ENCODE measurements at places on chromosomes 1 and 21.

GRCh38 chr1:9346566-9346965 is 53.9 kb downstream of the SPSB1 start:
- no peak for DNase-seq

DNA sequence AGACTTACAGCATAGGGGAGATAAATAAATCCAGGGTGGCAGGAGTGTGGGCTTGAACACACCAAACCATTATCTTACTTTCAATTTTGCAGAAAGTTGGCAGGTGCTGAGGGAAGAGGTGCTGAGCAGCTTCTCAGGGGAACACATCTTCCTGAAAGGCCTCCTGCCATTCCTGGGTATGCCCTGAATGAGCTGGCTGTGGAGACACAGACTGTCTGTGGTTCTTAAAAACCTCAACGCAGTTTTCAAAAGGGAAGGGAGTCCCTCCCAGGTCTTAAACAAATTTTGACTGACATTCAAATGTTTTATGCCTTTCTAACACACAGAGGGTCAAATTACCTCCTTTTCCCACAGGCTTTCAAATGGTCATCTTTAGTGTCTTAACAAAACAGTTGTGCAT is 166.9 kb downstream of the TNFSF18 start:
- no peak for DNase-seq

DNA sequence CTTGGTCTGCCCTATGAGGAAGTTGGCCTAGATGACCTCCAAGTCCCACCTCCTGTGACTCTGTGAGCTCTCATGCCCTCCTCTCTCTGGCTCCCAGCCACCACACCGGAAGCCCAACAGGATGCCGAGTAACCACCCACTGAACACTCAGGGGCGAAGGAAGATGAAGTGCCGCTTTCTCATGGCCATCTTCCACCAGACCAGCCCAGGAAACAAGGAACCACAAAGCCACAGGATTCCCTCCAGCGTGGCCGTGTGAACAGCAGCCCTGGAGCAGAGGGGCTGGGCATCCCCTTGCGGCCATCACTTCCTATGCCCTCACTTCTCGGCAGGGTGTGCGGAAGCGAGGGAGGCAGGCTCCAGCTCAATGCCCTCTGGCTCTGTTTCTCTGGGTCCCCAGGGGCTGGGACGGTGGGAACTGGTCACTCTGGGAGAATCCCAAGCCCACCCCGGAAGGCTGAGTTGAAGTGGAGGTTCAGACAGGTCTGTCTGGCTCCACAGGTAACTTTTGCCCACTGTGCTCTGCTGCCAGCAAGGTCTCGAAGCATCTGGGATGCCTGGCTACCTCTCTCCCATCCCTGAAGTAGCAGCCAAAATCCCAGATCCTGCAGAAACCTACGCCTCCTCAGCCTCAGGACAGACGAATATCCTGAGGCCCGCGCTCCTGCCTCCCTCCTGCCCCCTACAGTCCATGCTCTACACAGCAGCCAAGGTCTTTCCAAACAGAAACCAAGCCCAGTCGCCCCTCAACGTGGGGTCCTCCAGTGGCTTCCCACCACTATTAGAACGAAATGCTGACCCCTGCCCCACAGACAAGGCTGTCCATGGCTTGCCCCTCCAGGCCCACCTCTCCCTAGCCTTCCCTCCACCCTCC is 44.2 kb upstream of the ECE1 start:
- DNase-seq, result no peak

- DNase-seq, result no peak
Measured at GRCh38 chr1:11804666-11805421, 920 bp downstream of the MTHFR start.

GRCh38 chr1:21707086-21707840 is 38.1 kb upstream of the RAP1GAP start:
- no peak for DNase-seq

GRCh38 chr1:192952646-192953045 is 106.5 kb downstream of the UCHL5 start:
- no peak for DNase-seq

- DNase-seq, result no peak
Measured at GRCh38 chr1:50978852-50979781, 9.1 kb downstream of the CDKN2C start.

- DNase-seq, result no peak
Measured at GRCh38 chr1:221276896-221277409, 397.7 kb downstream of the HLX start.

- DNase-seq, result no peak
Measured at GRCh38 chr1:67761730-67762129, 71.5 kb downstream of the GNG12 start.
